ENCODE measurements at places on chromosomes 5 and 9. TPM values are rescaled to one million over a fixed set of nuclear protein-coding genes. Genes with fewer than 3 reads are reported as not detected.

GRCh38 chr9:136687721-136688223, 515 bp upstream of the AGPAT2 start:
- DNase-seq: no peak

DNA sequence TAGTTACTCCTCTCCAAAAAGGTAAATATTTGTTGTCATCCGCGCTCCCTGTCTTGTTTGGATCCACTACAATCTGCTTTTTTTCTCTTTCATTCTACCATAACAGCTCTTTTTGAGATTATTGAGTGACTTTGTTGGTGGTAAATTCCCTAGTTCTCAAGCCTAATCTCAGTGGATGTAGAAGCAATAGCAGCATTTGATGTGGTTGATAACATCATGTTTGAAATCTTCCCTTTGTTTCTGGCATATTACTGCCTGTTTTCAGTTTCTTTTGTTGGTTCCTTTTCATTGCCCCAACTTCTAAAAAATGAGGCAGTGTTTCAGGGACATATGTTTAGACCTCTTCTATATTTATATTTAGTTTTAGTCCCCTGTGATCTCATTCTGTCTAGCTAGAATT, 8.9 kb downstream of the CDC42SE2 start:
- no peak for DNase-seq

DNA sequence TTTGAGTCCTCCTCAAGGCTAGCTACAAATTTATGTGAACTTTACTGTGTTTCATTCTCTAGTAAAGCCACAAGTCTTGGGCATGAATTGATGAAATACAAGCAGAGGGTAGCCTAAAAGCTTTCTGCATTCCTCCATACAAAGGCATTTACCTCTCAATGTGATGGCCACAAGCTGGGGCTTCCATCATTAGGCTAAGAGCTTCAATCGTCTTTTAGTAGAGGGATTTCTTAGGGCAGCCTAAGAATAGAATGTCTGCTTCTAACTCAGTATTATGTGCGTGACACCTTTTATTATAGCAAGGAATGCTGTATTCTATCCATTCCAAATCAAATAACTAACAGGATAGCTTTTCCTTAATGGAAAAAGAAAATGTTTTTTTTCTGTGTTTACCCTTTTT, 3.7 kb downstream of the PLAC8L1 start:
- no peak for DNase-seq

- DNase-seq: no peak
Measured at GRCh38 chr5:27217155-27217956, 179.0 kb upstream of the CDH9 start.

GRCh38 chr5:66041627-66042026, 102.5 kb upstream of the SREK1 start:
- no peak for DNase-seq

The FSTL4 gene
- total RNA-seq: not detected

DNA sequence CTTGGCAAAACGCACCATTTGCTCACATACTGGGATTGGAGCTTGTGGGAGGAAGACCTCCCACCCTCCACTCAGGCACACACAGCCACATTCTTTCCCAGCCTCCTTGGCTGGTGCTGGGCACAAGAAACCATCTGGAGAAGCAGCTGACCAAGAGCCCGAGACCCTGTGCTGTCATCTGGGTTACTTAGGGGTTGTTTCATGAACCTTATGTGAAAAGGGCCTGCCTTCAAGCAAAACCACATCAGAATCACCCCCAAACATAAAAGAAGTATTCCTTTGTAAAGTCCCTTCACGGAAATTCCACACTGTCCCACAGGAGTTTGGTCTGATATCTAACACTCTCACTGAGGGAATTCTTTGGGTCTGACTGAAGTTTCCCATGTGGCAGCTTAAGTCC, 172.1 kb downstream of the NR3C1 start:
- DNase-seq: no peak

The INSYN2B gene
- not detected for total RNA-seq

Data from right atrium auricular region (tissue), 2 donors.